ENCODE measurements at places on chromosomes 6 and 20. TPM values are rescaled to one million over a fixed set of nuclear protein-coding genes. Genes with fewer than 3 reads are reported as not detected.

The STX11 gene
- 2.6 TPM for total RNA-seq

The NKAIN4 gene
- 3.7 TPM for total RNA-seq

The FNDC1 gene
- not detected for total RNA-seq

The FILIP1 gene
- total RNA-seq: 0.26 TPM

The MLN gene
- total RNA-seq: not detected

The HCRTR2 gene
- not detected for total RNA-seq

The TPD52L1 gene
- total RNA-seq: 5.2 TPM

Measured in epithelial cell of alveolus of lung (primary cell).